Lower leg skin (tissue), 4 donors: ENCODE measurements at places on chromosomes 7 and 10. TPM values are rescaled to one million over a fixed set of nuclear protein-coding genes. Genes with fewer than 3 reads are reported as not detected.

Gene AKR1C8
- total RNA-seq = not detected

Gene CALCR
- not detected for total RNA-seq

Gene TBC1D12
- 18.3 TPM for total RNA-seq

Gene INSYN2A
- total RNA-seq = not detected

Gene TUBB8
- not detected for total RNA-seq
